GM13976 (cell line): ENCODE measurements at places on chromosomes 4 and X.
A peak's percentile ranks its signal among the peaks of the same experiment; 100 is the strongest.

GRCh38 chr4:141132072-141132708 lies 1.1 kb downstream of the RNF150 start:
- no peak for DNase-seq

DNA sequence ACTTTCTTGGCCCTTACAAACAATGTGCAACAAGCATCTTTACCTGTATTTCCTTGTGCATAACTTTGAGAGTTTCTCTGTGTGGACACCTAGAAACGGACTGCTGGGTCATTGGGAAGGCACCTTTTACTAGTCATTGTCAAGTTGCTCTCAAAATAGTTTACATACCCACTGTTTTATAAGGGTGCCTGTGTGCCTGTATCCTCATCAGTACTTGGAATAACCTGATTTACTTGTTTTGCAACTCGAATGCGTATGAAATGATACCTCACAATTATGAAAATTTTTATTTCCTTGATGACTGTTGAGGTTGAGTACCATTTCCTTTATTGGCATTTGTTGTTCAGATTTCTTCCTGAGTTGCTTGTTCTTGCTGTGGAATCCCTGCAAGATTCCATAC lies 150.8 kb downstream of the STIM2 start:
- no peak for DNase-seq

- no peak for DNase-seq
Observed at GRCh38 chr4:115154826-115155225, 41.4 kb upstream of the NDST4 start.

DNA sequence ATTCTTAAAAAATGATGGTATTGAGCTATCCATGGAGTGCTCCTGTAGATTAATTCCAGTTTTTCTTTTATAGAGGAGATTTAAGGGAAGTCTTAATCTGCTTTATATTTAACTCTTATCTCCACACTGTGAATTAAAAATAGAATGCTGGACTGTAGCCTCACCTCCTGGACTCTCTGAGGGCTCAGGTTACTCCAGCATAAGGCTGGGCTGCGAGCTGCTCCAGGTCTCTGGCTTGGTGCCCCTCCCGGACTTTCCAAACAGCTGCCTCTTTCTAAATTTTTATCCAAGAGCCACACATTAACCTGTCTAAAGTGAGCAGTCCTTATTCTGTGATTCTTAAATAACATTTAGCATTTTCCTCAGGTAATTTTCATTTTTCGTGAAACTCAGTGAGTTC lies 218.7 kb upstream of the JADE1 start:
- no peak for DNase-seq

GRCh38 chrX:24156177-24156576 lies 6.6 kb downstream of the ZFX start:
- no peak for DNase-seq

GRCh38 chr4:48241731-48242130 lies 27.9 kb downstream of the TEC start:
- DNase-seq: no peak

DNA sequence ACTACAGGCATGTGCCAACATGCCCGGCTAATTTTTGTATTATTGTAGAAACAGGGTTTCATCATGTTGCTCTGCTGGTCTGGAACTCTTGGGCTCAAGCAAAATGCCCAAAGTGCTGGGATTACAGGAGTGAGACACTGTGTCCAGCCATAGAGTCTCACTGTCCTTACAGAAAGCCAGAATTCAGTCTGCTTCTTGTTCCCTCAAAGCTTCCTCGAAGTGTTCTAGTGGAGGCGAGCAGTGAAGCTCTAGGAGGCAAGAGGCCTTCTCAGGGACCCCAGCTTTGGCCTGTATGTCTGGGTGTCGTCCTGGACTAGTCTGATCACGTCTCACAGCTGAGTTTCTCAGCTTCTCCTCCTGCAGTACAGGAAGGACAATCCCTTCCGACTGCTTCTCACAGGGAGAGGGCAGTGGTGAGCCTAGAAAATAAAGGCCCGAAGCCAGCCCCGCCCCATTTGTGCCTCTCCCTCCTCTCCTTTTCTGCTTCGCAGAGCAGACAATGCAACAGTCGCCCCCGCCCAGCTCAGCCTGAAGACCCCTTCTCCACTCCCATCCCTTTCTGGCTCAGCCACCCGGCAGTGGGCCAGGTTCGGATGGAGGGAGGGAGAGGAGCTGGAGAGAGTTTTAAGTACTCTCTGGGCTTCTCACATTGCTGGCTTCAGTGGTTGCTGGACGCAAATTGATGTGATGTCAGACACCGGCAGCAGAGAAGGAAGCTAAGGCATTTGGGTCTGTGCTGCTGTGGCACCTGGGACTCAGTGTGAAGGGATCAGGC lies 11.1 kb upstream of the FAM3A start:
- peak; percentile 73 for DNase-seq

- DNase-seq: no peak
Observed at GRCh38 chr4:146379744-146380143, 142.0 kb downstream of the SLC10A7 start.

- DNase-seq: no peak
Observed at GRCh38 chrX:153443476-153444332, 2.2 kb downstream of the TREX2 start.

DNA sequence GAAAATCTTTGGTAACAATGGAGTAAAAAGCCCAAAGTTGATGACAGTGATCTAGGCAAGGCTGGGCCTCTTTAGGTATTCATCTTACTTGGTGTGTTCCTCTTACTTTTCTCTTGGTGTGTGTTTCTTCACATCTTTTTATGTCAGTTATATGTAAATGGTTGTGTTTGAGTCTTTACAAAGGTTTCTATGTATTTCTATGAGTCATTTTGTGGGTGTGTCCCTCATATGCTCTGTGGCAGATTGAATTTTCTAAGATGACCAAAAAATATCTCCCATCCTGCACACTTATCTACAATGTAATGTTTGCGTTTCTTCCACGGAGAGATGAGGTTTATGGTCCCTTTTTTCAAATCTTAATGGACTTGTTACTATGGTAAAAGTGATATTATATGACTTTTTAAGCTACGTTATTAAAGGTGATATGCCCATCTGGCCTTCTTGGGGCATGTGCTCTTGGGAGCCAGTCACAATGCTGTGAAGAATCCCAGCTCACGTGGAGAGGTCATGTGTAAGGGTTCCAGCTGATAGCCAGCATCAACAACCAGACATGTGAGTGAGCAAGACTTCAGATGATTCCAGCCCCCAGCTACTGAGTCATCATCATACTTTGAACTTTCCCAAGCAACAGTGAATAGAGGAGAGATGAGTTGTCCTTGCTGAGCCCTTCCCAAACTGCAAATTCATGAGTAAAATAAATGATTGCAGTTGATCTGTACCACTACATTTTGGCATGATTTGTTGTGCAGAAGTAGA lies 126.9 kb downstream of the CBLL2 start:
- no peak for DNase-seq

DNA sequence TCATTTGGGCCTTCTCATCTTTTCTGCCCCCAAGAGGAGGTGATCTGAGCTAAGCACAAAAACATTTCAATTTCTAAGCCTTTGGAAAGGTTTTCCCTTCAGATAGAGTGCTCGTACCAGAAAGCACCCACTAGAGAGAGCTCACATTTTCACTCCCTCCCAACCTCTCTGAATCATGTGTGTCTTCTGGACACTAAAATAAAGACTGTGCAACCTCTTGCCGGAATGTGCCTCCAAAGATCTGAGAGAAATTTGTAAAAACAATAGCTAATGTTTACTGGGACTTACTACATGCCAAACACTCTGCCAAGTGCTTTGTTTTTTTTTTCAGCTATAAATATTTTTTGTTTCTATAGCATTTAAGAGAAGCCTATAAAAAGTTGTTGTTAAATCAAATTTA lies 120.6 kb upstream of the LNX1 start:
- DNase-seq: no peak

DNA sequence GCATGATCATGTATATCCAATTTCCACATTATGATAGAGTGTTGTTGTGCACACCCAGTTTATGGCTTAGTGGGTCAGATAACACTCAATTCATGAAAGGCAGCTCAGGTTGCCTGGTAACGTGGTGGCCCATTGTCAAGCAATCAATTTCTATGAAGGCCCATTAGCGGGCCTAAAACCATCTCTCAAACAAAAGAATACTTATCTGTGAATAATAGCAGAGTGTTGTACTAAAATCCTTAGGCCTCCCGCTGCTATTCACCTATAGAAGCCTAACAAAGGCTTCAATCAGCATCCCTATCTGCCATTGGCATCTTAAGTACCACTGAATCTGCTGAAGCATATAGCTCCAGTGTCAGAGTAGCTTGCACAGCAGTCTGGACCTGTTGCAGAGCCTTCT lies 849.6 kb upstream of the POU3F4 start:
- DNase-seq: no peak

DNA sequence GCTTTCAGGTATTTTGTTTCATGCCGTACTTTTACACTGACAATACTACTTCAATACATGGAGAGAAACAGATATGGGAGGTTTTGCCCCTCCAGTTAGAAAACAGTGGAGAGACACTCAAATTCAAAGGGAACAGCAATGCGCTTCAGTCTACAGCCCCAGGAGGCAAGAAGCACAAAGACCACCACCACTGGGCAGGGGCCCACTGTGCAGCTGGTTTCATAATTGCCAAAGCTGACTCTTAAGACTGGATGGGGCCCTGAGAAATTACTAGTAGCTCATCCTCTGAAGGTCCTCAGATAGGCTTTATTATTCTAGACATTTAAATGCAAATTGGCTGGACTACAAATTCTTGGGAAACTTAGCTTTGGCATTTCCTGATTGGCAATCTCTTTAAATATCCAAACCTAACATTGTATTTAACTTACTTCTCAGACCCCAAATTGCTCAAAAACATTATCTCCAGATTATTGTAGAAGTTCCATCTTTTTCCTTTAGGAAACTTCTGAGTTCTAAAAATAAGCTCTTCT lies 85.9 kb upstream of the GPR34 start:
- no peak for DNase-seq

DNA sequence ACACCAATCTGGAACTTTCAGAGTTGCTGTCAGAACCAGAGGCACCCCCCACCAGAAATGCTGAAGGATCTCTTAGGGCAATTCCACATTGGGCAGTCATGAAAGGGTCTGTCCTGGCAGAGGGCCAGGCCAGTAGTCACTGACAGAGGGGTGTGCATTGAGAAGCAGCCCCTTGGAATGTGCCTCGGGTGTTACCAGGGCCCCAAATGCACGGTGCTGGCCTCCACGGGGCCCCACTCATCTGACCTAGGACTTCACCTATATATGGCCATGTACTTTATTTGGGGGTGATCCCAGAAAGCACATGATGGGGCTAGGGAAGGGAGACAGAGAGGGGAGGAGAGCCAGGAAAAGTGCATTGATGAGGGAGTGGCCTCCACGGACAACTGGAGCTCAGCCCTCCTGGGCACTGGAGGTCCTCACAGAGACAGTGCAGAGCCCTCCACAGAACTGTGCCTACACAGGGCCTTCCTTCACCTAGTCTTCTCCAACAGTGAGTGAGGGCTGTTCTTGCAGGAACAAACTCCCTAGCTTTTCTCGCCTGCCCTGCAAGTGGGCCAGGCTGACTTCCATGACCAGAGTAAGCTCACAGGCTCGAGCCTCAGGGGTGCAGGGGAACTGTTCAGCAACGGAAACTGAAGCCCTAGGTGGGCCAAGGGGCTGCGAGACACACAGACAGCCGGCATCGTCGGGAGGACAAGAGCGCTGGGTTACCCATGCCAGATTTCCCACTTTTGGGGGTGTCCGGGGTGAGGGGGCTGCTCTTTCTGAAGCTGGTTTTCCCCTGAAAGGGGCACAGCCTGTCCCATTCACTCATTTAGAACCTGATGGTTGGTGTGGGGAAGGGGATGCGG lies 136.2 kb downstream of the HMX1 start:
- DNase-seq: peak; percentile 15

- DNase-seq: no peak
Observed at GRCh38 chrX:150982235-150982787, 824 bp upstream of the HMGB3 start.

GRCh38 chr4:169996379-169997240 lies 29.6 kb downstream of the MFAP3L start:
- no peak for DNase-seq

GRCh38 chr4:55604996-55605395 lies 13.0 kb upstream of the PDCL2 start:
- no peak for DNase-seq

DNA sequence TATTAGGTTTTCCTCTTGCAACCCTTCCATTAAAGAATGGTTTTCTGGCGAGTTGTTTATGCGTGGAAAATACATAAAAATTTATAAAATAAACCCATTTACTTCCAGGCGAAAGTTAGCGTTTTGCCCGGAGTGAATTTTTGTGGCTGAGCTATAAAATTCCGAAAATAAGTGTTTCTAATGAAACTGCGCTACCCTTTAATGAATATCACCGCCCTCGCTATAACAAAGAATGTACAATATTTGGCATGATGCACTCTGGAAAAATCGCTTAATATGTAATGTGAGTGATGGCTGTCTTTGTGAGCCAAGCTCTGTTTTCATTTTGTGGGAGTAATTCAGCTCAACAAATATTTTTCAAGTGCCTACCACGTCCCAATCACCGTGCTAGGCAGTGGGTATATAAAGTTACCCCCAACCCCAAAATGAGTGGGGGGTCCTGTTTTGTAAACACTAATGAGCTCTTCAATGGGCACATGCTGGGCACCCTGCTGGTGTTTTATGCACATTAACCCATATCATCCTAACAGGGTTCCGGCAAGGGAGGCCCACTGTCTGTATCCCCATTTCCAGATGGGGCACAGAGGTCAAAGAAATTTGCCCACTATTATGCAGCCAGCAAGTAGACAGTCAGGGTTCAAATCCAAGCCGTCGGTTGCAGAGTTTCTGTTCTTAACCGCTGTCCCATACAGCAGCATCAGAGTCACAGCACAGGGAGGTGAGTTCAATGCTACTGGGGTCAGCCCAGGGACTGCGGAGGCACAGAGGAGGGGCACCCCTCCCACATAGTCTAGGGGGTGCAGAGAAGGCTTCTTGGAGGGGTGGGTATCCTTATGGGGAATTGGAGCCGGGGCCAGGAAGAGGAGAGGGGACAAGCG lies 65.7 kb upstream of the STX18 start:
- no peak for DNase-seq

DNA sequence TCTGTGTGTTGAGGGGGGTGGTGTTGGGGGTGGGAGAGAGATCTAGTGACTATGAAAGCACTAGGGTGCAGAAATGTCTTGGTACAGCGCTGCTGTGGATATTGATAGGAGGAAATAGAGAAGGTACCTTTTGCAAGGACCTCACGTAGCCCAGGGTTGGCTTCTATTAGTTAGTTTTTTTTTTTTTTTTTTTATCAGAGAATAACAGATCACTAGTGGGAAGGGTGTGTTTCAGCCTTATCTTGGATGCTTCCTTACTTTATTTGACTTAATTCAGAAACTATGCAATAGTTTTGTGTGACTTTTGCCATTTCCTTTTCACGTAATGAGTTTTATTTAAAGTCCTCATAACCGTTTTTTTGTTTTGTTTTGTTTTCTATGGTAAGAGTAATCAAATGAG lies 16.4 kb upstream of the PGRMC2 start:
- no peak for DNase-seq

- no peak for DNase-seq
Observed at GRCh38 chrX:56790778-56791177, 61.7 kb downstream of the NBDY start.

DNA sequence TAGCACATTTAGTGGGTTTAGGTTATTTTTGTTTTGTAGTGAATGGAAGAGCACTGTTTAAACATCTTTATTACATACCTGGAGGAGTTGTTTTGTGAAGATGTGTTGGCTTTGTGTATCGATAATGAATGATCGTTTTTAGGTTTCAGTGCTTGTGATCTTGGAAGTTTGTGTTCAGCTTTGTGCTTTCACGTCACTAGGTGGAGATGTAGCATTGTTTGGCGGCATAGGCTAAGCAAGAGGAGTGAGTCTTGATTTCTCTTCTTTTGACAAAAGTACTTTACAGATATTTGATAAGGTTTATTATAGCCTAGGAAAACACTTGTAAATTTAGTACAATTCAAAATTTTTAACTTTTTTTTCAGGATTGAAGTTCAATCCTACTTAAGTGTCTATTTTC lies 50.4 kb downstream of the PDK3 start:
- DNase-seq: no peak

GRCh38 chr4:52997132-52997416 lies 135.0 kb downstream of the RASL11B start:
- DNase-seq: no peak
